Fibroblast of skin of left quadriceps (primary cell): ENCODE measurements at places on chromosomes 12 and 14.

GRCh38 chr12:128823216-128823915 is 392 bp downstream of the SLC15A4 start:
- DNase-seq = no peak

GRCh38 chr14:96089401-96089800 is 50.2 kb downstream of the C14orf132 start:
- no peak for DNase-seq

DNA sequence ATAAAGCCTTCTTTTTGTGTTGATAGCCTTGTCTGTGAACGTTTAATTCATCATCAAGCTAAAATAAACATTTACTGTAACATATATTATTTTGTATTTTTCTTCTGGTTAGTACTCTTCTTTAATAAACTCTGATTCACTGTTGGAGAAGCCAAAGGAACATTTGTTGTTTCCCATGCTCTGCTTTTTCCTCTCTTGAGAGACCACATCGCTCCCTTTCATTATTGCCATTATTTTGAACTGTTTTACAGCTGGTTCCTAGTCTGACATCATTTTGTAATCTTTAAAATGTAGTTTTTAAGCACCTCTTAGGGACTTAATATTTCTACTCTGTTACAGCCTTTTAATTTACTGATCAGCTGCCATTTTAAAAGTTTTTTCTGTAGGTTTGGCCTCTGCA is 301.8 kb downstream of the NPAS3 start:
- no peak for DNase-seq

DNA sequence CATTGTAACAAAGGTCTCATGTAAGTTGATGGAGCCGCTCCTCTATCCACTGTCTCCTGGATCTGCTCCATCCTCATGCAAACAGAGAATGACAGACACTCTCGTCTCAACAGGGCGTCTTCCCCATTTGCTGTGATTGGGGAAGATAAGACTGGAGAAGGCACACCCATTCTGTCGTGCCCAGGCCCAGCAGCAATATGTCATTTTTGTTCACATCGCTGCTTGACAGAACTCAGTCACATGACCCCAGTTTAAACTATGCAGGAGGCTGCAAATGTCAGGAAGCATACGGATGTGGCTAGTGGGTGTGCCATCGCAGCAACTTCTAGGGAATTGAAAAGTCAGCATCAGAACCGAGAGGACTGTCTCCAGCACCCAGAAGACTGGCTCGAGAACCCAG is 290.5 kb downstream of the TMEM132D start:
- no peak for DNase-seq
